A549 treated with CORT108297 at 1 μM for 4 hours (cell line): ENCODE measurements at places on chromosomes 13 and 19. TPM values are rescaled to one million over a fixed set of nuclear protein-coding genes. Genes with fewer than 3 reads are reported as not detected.

The NCR1 gene
- total RNA-seq, result not detected in 5 replicates

The TNFSF13B gene
- 0.02 to 0.23 TPM (median 0.09 TPM) in 5 replicates for total RNA-seq

The PODNL1 gene
- total RNA-seq, result 0.88 to 1.8 TPM (median 1.1 TPM) in 5 replicates

The ATP8B3 gene
- 1.9 to 3.1 TPM (median 2.8 TPM) in 5 replicates for total RNA-seq

The WASF3 gene
- total RNA-seq, result 0.09 to 0.19 TPM (median 0.13 TPM) in 5 replicates

The ZNF442 gene
- total RNA-seq, result not detected in 5 replicates

The ZNF208 gene
- total RNA-seq, result not detected in 5 replicates

The NUDT19 gene
- 33.0 to 40.1 TPM (median 37.7 TPM) in 5 replicates for total RNA-seq

The C19orf67 gene
- not detected in 5 replicates for total RNA-seq

The DMKN gene
- 34.1 to 42.4 TPM (median 35.8 TPM) in 5 replicates for total RNA-seq

The PROZ gene
- total RNA-seq, result not detected in 5 replicates

The KIR2DL3 gene
- total RNA-seq, result not detected in 5 replicates

The LILRA1 gene
- total RNA-seq, result not detected in 5 replicates

The PGLYRP2 gene
- 0.05 TPM in 1 of 5 replicates, not detected in the others for total RNA-seq

The CEACAM7 gene
- 0.10 to 0.22 TPM (median 0.12 TPM) in 3 of 5 replicates, not detected in the others for total RNA-seq

The ELANE gene
- total RNA-seq, result 0.12 TPM in 1 of 5 replicates, not detected in the others

The IFI30 gene
- 12.6 to 24.1 TPM (median 14.9 TPM) in 5 replicates for total RNA-seq

The PTH2 gene
- total RNA-seq, result not detected in 5 replicates

The SLC1A6 gene
- total RNA-seq, result not detected in 5 replicates

The NCCRP1 gene
- total RNA-seq, result 1.1 to 2.1 TPM (median 1.7 TPM) in 5 replicates

The CLDN10 gene
- total RNA-seq, result 0.14 to 0.26 TPM (median 0.20 TPM) in 5 replicates

The C1QTNF9 gene
- total RNA-seq, result not detected in 5 replicates
